ENCODE measurements at places on chromosomes 6 and 20. TPM values are rescaled to one million over a fixed set of nuclear protein-coding genes. Genes with fewer than 3 reads are reported as not detected.

- H3K4me1 ChIP-seq, result no peaks in the 10 kb centered on the region
- H3K36me3 ChIP-seq, result no peaks in the 10 kb centered on the region
- no peak overlapping the region for H3K27ac ChIP-seq
- H3K4me3 ChIP-seq, result no peak overlapping the region
- no peaks in the 10 kb centered on the region for H3K27me3 ChIP-seq
Measured at GRCh38 chr6:53250176-53251032, 98.3 kb downstream of the ELOVL5 start.

DNA sequence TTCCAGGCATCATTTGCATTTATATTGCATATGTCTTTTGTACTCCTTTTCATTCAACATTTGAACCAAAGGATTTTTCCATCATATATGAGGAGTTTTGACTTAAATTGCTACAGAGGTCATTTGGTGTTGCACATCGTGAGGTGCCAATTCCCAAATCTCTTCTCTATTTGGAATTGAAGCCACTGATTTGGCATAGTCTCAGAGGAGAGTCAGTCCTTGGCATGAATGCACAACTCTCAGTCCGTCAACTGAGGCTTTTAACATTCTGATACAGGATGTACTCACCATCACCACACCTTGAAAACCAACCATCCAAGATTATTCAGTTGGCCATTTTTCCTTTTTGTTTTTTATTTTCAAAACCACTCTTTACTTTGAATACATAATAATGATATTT, 31.1 kb upstream of the SYNDIG1 start:
- no peaks in the 10 kb centered on the region for H3K4me1 ChIP-seq
- H3K4me3 ChIP-seq, result no peak overlapping the region

GRCh38 chr20:43979576-43980105, 65.0 kb downstream of the TOX2 start:
- H3K36me3 ChIP-seq, result no peaks in the 10 kb centered on the region
- DNase-seq, result no peak
- no peaks in the 10 kb centered on the region for H3K4me1 ChIP-seq
- no peak overlapping the region for H3K4me3 ChIP-seq

GRCh38 chr6:166174031-166174430, 6.4 kb upstream of the TBXT start:
- H3K4me1 ChIP-seq, result peaks cover 2% of the 10 kb centered on the region
- H3K27ac ChIP-seq, result no peak overlapping the region
- peaks cover 2% of the 10 kb centered on the region for H3K27me3 ChIP-seq
- no peak for DNase-seq
- no peak overlapping the region for H3K4me3 ChIP-seq
- H3K36me3 ChIP-seq, result no peaks in the 10 kb centered on the region

VGLL2 gene
- total RNA-seq, result not detected
